ENCODE measurements at places on chromosomes 13 and 19.

DNA sequence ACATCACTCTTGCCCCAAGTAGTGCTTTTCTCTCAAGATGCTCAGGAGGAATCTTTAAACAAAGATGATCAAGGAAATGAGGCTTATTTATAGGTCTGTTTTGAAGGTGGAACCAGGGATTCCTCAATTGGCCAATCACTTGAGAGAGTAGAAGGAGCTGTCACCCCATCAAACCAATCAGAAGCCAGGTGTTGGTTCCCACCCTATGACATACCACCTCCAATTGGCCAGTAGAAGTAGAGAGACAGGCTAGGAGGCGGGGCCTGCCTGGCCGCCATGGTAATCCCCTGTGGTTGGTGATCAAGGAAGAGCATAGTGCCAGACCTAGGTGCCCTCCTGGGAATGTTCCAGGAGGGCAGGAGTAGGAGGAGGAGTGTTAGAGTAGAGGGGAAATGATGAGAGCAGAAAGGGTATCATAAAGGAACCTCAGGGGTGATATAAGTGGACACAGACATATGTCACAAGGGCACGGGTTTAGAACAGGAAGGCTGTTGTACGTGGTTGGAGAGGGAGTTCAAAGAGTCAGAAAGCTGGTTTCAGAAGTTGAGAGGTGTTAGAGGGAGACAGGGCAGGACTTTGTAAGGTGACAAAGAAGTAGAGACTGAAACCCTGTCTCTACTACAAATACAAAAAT lies 10.5 kb downstream of the PMIS2 start:
- DNase-seq = peak; percentile 22

DNA sequence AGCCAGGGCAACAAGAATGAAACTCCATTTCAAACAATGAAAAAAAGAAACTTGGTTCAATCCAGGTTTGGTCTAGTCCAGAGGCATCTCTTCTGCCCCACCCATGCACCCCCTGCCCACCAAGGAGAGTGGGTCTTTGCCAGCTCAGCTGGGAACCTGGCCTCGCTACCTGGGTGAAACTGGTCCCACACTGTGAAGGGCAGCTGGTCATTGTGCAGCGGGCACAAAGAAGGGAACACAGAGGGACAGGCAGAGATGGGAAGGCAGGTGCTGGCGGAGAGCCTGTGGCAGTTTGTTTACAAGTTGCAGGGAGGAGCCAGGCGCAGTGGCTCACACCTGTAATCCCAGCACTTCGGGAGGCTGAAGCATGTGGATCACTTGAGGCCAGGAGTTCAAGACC lies 50.2 kb downstream of the CPAMD8 start:
- DNase-seq = no peak

- no peak for DNase-seq
Measured at GRCh38 chr19:6069268-6069791, 41.0 kb downstream of the RFX2 start.

DNA sequence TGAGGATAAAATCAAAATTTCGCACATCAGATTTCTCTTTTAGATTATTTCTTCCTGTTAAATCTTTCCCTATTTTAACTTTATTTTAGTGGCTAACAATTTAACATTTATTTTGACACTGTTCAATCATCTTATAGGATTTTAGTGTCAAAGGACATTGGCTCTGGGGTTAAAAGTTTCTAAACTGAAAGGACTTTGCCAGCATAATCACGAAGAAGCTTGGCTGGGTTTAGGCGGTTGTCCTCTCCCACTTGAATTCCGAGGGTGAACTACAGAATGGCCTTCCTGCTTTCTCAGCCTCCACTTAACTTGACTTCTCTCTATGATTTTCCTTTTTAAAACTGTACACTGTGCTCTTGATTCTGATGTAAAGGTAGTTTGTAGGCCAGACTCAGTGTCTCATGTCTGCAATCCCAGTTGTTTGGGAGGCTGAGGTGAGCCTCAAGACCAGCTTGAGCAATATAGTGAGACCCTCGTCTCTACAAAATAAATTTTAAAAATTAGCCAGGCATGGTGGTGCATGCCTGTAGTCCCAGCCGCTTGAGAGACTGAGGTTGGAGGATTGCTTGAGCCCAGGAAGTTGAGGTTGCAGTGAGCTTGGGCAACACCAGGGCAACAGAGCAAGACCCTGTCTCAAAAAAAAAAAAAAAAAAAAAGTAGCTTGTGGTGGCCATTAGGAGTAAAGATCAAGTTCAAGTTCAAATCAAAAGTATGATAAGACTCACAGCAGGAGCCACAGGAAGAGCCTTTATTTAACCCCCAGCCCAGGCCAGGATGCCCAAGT lies 54.8 kb upstream of the KATNAL1 start:
- DNase-seq = no peak

- DNase-seq = peak; percentile 90
Measured at GRCh38 chr13:45417790-45418534, at the start of gene SLC25A30. Gene SLC25A30 (minus strand): TSS chr13:45418373. CDS start chr13:45411425, 6,948 bp downstream.

DNA sequence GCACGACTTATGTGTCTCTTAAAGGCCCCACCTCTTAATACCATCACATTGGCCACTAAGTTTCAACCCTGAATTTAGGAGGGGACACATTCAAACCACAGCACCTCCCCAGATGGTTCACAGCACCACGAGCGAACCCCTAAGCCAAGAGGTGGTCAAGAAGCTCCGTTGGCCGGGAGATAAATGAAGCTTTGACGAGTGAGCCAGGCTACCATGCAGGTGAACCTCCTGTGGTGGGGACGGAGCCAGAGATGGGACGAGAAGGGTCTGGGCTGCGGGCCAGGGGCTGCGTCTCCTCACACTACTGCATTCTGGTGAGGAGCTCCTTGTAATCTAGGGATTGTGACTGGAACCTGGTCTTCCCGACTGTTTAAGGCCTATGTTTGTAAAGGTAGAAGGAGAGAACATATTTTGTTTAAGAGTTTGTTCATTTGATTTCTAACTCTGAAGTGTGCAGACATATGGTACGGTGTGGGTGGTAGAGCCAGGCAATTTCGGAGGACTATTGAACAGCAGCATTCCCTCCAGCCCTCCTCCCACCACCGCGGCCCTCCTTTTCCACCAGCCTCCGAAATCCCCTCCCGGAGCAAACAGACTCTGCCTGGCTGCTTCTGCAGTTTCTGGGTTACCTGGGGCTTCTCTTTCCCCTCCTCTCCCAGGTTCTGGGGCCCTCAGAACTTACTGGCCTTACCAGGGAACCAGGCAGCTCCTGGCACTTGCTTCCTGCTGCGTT lies 31.3 kb downstream of the SIAH3 start:
- no peak for DNase-seq
